ENCODE measurements at places on chromosomes 4 and X.
A peak's percentile ranks its signal among the peaks of the same experiment; 100 is the strongest.

DNA sequence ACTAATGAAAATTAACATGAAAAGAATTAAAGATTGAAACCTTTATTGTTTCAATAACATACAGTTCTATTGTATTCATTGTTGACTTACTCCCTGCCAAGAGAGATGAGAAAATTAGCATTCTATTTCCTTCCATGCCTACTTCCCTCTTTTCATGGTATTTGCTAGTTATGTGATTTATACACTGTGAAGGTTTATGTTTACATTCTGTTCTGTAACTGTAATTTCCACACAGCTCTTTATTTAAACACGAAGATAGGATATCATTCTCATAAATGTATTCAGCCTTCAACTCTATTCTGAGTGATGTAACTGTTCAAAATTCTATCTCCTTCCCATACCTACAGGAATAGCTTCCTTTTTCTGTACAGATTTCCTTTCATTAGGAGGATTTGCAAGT is 6.6 kb downstream of the CCDC110 start:
- no peak for DNase-seq

DNA sequence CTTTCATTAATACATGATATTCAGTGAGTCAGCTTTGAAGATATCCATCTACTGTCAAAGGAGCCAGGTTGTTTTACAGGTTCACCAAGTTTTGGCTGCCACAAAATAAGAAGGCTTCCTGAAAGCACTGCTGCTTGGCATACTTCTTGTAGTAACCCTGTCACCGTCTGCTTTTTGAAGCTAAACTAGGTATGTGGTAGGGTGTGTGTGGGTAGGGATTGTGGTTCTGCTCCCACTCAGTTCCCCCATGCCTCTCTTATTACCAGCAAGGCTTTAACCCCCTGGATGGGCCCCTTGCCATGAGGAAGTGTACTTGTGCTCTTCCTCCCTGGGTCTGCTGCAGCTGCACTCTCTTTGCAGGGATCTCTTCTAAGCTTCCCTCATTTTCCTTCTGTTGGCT is 191.2 kb downstream of the BANK1 start:
- DNase-seq: no peak

- DNase-seq: no peak
These were observed 6.8 kb downstream of the GPR173 start for GRCh38 chrX:53055244-53055849.

GRCh38 chr4:30904588-30904987 is 184.4 kb downstream of the PCDH7 start:
- no peak for DNase-seq

- DNase-seq: no peak
These were observed 54.9 kb downstream of the LINC00632 start for GRCh38 chrX:140764401-140764919.

DNA sequence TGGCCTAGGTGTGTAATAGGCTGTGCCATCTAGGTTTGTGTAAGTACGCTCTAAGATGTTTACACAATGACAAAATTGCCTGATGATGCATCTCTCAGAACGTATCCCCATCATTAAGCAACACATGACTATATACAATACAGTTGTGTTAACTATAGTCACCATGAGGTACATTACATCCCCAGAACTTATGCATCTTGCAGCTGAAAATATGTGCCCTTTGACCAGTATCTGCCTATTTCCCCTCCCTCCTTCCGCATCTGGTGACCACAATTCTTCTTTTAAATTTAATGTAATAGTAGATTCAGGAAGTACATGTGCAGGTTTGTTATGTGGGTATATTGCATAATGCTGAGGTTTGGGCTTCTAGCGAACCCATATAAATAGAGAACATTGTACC is 239.8 kb upstream of the IL1RAPL1 start:
- DNase-seq: no peak

DNA sequence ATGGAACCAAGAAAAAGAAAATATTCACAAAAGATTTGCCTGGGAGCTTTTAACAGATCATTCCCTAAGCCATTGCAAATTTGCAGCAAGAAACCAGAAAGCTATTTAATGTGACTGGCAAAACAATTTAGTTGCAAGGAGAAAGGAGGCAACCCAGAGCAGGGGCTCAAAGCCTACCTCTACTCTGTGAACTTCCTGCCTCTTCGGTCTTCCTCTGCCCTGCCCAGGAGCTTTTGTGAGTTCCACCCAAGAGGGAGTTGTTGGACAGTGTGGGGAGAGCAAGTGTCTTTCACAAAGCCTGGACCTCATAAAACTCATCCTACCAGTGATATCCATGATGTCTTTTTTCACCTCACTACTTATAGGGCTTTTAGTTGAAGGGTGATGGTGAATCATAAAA is 107.4 kb downstream of the AFF1 start:
- no peak for DNase-seq

GRCh38 chr4:31474221-31474620 is 754.1 kb downstream of the PCDH7 start:
- DNase-seq: no peak

- DNase-seq: no peak
These were observed 847 bp upstream of the UGT2A2 start for GRCh38 chr4:69640289-69640688.

DNA sequence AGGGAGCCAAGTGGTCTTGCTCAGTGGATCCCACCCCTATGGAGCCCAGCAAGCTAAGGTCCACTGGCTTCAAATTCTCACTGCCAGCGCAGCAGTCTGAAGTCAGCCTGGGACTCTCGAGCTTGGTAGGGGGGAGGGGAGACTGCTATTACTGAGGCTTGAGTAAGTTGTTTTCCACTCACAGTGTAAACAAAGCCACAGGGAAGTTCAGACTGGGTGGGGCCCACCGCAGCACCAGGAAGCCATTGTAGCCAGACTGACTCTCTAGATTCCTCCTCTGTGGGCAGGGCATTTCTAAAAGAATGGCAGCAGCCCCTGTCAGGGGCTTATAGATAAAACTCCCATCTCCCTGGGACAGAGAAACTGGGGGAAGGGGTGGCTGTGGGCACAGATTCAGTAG is 721.0 kb upstream of the NDST4 start:
- no peak for DNase-seq

DNA sequence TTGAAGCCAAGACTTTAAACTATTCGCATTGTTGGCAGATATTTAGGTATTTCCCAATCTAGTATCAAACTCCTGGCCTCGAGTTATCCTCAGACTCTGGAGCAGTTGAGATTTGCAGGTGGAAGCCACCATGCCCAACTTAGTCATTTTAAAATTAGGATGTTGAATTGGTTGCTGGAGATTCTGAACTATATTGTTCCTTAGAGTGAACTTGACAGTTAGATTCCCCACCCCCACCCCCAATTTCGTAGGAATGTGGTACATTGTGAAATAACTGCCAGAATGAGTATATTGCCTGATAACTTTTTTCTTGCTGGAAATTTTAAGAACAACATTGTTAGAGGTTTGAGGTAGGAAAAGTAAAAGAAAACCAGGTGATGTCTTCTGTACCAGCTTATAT is 2.3 kb downstream of the NOCT start:
- DNase-seq: no peak

GRCh38 chr4:127506283-127506682 is 126.5 kb upstream of the INTU start:
- DNase-seq: no peak

DNA sequence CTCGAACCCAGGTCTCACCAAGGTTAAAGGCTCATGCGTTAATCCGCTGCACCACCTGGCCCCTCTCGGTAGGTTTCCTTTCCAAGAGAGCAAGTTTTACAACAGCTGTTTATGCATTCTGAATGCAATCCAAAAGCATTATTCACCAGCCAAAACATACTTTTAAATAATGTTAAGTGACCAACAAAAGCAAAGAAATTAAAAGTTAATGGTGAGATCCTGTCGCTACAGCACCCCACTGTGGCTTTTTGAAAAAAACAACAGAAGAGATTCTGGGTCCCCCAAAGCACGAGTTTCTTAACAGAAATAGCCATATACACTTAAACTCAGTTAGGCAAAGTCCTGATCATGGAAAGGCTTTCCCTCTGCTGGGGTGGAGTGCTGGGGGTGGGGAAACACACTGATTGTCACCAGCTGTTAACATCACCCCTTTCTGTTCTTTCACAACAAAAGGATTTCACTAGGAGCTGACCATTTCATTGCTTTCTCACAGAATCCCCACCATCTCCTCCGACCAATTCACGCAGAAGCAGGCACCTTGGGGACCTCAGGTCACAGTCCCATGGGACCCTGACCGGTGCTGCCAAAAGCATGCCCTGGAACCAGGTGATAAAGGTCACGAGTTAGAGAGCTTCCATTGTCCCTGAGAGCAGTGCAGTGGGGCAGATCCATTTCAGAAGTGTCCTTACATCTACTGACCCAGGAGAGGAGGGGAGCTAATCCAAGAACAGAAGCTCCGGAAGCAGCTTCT is 51.2 kb downstream of the ZNF827 start:
- no peak for DNase-seq

DNA sequence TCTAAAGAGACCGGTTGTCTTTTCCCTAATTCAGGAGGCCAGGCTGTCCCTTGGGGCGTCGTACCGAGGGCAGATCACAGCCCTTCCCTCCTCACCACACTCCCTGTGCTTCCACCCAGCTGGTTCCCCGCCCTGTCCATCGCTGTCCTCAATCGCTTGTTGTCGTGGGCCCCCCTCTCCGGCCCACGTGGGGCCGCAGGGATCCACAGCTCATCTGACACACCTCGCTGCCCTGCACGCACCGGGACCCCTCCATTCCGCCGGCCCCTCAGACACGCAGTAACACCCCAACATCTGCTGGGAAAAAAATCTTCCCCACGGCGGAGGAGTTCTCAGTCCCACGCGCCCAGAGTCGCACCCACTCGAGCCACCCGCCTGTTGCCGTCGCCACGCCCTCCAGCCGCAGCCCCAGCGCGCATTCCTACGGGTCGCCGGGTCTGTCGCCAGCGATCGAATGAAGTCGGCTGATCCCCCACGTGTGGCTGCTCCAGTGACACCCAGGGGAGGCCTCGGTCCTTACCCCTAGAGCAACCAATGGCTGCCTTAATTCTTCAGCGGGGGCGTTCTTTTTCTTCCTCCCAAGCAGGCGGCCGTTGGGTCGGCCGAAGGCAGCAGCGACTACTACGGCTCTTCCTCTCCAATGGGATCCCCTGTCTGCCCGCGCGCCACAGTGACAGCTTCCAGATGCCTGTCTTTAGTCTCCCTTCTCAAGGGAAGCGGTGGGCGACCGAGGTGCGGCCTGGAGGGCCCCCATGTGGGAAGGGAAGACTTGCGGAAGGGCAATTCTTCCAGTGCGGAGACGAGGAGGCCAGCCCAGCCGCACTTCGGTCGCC is 893 bp upstream of the SEPTIN11 start:
- peak; percentile 77 for DNase-seq

- no peak for DNase-seq
These were observed 47.9 kb upstream of the PGRMC2 start for GRCh38 chr4:128335541-128335940.

- DNase-seq: no peak
These were observed 6.6 kb upstream of the AGA start for GRCh38 chr4:177448850-177449249.

- DNase-seq: no peak
These were observed 391.0 kb downstream of the SPRY1 start for GRCh38 chr4:123787512-123788080.

- no peak for DNase-seq
These were observed 46.9 kb downstream of the HSPA4L start for GRCh38 chr4:127829014-127829413.

DNA sequence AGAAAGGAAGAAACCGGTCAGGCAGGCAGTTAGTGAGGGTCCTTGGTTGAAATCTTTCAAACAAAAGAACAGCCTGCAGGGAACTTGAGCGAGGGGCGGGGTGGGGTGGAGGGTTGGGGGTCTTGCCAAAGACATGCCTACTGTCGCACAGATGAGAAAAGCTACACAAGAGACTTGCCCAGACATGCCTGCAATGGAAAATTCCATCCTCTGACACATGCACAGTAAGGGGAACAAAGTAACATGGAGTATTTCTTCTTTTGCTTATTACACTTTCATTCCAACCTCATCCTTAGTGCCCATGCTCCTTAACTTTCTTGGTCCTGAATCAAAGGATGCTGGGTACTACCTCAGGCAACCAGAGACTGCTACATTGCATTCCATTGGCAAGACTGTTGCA is 1491.2 kb downstream of the STIM2 start:
- no peak for DNase-seq

DNA sequence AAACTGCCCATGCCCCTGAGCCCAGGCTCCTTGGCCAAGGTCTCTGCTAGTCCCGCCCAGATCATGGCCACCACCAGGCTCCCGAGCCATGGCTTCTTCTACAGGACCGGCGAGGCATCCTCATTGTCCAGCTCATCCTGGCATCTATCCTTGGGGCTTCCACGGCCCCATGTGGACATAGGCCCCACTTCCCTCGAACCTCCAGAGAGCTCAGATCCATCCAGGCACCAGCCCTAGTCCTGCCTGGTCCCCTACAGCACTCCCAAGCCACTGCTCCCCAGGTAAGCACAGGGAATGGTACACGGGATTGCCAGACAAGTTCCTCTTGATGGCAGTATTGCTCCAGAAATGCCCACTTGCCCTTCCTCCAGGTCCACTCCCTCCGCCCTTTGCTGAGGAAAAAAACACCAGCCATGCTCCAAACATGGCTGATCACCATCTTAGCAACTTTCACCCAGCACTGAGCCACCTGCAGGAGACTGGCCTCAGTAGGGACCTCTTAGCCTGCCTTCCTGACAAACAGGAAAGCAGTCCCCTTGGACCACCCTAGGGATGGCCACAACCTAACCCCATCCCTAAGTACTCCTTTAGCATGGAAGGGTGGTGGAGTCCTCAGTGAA is 272.1 kb upstream of the AGTR2 start:
- no peak for DNase-seq

DNA sequence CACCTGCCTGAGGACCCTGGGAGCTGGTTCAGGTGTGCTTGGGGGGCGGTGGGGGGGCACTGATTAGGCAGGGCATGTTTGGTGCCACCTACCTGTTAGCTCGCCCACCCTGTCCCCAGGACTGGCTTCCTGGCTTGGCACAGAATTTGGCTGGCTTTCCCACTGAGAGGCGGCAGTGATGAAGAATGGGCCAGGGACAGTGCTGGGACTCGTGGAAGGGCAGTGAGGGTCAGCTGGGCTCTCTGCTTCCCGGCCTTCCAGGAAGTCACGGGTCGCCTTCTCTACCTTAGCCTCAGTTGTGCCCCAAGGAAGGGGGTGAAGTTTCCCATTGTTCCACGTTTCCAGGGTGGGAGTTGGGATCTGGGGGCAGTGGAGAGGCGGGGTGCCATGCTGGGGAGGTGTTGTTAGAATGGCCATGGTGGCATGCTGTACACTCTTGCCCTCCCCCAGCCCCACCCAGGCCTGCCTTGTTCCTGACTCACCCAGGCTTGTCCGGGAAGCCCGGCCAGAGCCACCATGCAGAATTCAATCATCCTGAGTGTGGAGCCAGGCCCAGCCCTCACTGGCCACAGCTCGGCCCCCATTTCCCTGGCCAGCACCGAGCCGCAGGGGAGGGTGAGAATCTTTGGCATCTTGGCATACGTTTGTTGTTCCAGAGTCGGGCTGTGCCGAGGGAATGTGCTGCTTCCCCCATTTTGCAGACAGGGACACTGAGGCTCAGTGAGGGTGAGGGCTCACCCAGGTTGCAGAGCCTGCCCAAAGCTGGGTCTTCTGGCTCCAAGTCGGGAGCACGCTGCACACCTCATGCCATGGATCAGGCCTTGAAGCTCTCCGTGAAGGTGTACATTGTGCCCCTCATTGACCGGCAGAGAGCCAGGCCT is 21.9 kb upstream of the GPR78 start:
- DNase-seq: no peak
